ENCODE measurements at places on chromosomes 2 and 18.

- DNase-seq, result no peak
Observed at GRCh38 chr2:206452242-206452641, 8.9 kb downstream of the ADAM23 start.

DNA sequence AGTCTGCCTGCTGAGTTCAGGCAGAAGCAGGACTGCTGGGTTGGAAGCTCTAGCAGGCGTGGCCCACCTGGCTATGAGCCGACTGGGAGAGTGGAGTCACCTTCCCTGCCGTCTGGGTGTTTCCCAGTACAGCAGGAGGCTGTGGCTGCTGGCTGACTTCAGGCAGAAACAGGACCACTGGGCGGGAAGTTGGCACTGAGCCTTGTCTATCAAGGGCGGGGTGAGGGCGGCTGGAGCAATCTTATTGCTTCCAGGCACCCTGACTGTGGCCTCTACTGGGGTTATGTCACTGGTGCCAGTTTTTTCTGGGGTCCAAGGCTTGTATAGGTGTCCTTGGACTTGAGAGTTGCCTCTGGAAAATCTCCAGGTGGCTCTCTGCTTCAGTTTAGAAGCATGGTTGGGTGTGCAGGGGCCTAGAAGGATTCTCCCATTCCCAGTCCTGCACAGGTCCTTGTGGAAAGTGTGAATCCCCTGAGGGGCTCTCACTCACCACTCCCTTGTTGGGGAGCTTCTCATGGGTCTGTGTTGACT lies 30.5 kb downstream of the LTBP1 start:
- DNase-seq, result no peak

DNA sequence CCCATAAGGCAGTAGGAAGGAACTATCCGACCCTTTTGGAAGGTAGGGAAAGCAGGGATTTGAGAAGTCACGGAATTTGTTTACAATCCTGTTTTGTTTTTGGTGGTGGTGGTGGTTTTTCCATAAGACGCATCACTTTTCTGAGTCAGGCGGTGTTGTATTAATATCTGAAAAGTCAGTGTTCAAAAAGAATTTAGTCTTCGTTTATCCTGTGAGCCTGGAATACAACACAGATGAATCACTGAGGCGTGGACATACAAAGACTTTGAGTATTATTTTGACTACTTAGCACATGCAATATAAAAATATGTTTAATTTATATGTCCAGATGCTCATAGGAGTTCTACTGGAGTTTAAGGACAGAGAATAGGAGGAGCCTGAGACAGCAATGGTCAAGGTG lies 785 bp downstream of the ZNF892 start:
- DNase-seq, result no peak

DNA sequence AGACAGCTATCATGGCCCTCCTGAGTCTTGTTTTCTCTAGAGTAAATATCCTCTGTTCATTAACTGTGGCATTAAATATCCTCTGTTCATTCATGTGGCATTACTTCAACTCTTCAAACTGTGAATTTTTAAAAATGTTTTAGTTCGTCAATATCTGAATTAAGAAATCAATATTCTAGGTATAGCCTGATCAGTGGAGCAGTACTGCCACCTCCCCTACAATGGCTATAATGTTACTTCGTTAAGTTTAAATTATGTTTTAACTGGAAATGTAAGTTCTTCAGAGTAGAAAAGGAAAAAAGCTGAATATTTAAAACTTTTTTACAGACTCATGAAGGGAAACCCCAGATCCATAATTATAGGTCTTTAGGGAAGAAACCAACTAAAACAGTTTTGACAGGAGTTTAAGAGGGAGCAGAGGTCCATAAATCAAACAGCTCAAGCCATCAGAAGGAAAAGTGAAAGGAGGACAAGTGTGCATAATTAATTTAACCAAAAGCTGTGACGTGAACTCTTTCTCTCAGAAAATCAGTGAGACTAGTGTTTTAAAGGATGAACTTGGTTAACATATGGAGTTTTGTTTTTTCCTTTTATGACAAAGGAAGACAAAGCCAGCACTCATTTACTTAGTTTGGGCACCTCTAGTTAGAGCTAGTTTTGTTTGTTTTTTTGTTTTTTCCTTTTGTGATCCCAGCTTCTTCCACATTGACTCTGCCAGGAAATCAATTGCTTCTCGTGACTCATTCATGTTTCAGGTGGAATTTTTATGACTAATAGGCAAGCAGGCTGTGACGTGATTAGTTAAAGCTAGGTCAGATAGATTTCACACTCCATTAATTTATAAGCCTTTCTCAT lies 44.9 kb downstream of the RBBP8 start:
- DNase-seq, result no peak

DNA sequence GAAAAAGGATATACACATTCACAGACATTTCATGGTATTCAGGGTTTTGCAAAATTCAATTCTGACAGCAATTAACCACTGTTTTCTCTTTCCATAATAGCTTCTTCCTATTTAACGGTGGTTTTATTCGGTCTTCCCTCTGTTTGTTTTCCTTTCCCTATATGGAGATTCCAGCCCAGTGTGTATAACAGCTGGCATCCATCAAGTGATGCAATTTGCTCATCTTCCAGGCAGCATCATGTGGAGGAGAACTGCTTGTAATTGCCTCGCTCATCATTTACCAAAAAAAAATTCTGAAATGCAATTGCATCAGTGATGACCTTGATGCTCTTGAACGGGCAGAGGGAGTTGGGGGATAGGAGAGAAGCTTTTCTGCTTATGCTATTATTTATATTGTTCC lies 165.9 kb upstream of the PGAP1 start:
- DNase-seq, result no peak

- no peak for DNase-seq
Observed at GRCh38 chr2:133837441-133838094, 269.3 kb upstream of the NCKAP5 start.

DNA sequence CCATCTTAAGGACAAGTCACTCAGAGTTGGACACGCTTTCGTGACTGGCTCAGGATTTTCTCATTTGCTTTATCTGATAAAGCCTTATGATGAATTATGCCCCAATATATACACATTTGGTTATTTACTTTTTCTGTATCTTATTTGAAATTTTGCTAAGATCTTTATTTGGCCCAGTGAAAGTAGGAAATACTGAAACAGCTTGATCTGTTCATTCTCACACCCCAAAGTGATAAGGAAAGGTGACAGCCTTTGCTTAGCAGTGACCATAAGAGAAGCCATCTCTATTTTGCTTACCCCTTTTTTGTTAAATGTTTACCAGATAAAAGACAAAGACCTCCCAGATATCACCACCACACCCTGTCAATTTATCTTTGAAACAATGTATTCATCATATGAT lies 428.3 kb downstream of the PARD3B start:
- no peak for DNase-seq

DNA sequence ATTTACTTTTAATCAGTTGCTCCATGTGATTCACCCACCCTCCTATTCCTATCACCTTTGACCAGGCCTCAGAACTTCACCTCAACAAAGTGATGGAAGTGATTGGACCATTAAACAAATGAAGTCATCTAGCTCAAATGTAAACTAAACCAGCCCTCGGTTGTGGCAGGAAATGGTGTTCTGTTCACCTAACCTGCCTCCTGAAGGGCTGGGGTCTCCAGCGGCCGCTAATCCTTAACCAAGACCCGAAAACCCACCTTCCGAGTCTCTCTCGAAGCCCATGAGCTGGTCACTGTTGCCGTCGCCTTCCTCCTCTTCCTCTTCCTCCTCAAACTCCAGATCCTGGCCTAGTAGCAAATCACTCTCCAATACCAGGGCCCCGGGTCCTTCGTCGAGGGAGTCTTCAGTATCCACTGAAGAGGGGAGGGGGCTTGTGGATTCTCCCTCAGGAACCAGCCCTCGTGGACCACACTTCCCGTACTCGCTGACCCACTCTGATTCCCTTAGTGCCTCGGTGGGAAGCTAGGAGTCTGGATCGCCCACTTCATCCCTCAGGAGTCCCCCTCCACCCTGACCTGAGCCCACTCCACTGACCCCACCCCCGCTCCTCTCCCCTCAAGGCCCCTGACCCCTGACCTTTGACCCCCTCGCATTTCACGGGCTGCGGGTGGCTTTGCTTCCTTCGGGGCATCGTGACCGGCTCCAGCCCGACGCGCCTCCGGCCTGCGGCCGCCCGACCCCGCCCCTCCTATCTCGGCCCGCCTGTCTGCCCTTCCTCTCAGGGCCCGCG lies 503 bp downstream of the ZNF513 start:
- no peak for DNase-seq

DNA sequence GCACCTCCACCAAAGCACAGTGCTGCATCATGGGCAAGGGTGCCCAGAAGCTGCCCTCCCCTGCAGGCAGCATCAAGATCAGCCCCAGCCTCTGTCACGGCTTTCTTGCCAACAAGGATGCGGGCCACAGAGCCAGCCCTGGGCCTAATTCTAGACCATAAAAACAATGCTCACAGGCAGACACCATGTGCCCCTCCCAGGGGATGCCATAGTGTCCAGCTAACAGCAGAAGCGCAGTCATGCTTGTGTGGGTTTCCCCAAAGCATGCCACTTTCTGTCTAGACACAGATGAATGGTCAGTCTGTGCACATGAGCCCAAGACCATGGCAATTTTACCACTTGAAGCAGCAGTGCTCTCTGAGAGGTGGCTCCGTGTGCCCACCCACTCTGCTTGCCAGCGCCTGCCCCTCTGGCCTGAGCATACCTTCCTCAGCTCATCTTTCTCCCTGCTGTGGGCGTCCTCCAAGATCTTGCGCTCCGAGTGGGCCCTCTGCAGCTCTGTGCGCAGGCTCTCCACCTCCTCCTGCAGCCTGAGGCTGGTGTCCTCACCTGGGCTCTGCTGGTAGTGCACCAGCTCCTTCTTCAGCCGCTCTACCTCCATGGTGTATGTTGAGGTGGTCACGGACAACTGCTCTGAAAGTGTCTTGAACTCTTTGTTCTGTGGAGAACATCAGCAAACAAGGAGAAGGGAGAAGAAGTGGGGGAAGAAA lies 81.3 kb upstream of the ACAA2 start:
- no peak for DNase-seq

GRCh38 chr2:71669058-71669456 lies 215.7 kb downstream of the DYSF start:
- no peak for DNase-seq

DNA sequence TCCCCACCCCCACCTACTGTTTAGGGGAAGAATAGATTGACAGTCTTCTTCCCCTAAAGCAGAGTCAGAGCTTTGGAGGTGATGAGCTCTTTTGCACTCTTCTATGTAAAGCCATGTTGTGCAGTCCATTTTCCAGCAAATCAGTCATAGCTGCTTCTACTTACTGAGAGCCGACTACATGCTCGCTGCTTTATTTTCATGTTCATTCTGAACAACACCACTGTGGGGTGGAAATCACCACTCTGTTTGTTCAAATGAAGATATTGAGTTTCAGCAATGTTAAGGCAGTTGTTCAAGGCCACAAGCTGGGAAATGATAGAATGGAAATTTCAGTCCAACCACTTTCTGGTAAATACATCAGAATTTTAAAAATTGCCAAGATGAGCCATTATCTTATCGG lies 88.3 kb downstream of the INSIG2 start:
- no peak for DNase-seq

- DNase-seq, result no peak
Observed at GRCh38 chr2:27798948-27799645, 27.6 kb downstream of the MRPL33 start.

- no peak for DNase-seq
Observed at GRCh38 chr18:40006634-40007033, 1948.4 kb upstream of the PIK3C3 start.

DNA sequence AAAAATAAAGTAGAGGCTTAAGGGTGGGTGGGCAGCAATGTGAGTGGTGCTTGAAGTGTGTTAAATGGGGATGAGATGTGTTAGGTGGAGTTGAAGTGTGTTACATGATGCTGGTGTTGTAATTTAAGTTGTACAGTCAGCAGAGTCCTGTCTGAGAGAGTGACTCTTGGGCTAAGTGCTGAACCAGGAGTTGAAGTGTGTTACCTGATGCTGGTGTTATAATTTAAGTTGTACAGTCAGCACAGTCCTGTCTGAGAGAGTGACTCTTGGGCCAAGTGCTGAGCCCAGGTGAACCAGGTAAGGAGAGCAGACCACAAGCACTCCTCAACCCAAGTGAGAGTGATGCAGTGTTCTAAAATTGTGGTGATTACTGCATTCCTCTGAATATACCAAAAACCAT lies 40.6 kb downstream of the LCLAT1 start:
- DNase-seq, result no peak

DNA sequence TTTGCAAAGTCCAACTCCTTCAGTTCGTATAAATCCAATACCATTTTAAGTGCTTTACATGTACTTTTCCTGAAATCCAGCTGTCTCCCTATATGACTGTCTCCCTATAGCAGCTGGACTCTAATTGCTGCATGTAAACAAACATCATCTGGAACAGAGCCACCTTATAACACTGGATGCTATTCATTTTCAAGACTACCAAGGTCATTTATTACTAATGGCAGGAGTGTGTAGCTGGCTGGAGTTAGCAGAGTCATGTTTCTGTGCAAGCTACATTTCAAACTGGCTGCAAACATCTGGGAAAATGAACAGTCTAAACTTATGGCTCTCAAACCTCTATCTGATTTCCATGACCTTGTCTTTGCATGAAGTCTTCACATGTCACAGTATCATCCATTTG lies 575.2 kb downstream of the PIK3C3 start:
- no peak for DNase-seq

GRCh38 chr2:160201849-160202539 lies 1.9 kb upstream of the ITGB6 start:
- DNase-seq, result no peak

DNA sequence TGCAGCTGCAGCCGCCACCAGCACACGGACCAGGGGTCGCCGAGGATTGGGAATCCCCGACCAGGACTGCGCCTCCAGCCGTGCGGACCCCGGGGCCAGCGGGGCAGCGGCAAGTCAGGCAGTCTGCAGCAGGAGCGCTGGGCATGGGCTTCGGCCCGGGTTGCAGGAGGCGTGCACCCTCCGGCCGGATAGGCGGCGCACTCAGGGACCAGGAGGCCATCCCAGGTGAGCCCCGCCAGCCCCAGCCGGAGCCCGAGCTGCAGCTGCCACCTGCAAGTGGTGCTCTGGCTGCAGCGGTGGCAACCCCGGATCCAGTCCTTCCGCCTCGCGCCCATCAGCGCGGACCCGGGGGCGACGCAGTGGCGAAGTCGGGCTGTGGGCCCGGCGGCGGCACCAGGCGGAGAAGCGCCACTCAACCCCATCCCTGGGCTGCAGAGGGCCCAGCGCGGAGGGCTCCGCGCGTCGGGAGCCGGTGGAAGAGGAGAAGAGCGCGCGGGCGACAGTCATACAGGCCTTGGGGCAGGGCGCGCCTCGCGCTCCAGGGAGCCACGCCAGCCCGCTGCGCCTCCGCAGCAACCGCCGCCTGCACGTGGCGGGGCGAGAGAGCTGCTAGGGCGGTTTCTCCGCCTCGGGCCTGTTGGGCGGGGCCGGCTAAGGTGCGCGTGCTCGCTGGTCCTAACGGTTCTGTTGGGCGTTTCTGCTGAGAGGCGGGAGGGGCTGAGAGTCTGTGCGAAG lies 73.8 kb downstream of the RPIA start:
- peak; percentile 12 for DNase-seq

GRCh38 chr18:31010601-31011000 lies 31.9 kb downstream of the DSC3 start:
- DNase-seq, result no peak

GRCh38 chr18:48687346-48688042 lies 148.7 kb downstream of the CTIF start:
- no peak for DNase-seq

Measured in stimulated activated CD8-positive, alpha-beta memory T cell treated with anti-CD3 and anti-CD28 coated beads, Interleukin-4, amount 100 ng/mL, for 4 hours (primary cell).